ENCODE measurements at places on chromosomes 7 and 10.

- DNase-seq, result no peak
These were observed 5.8 kb upstream of the SCD start for GRCh38 chr10:100340948-100341847.

GRCh38 chr7:135773464-135773863 is 24.9 kb upstream of the FAM180A start:
- no peak for DNase-seq

- DNase-seq, result no peak
These were observed 9.7 kb upstream of the GARS1 start for GRCh38 chr7:30584965-30585364.

DNA sequence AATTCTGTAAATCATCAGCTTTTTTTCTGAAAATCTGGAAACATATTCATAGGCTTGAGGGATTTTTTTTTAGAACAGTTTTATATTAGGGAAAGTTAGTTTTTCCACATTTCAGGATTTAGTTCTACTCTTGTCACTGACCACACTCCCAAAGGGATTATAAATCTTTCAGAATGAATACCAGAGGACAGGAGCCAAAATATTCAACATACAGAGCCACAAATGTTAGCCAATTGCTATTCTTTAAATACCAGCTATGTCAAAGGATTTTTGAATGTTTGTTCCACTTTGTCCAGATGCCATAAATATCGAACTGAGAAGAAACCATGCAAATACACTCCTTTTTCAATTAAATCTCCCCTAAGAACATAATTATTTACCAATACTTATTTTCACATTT is 50.7 kb downstream of the ODAD2 start:
- DNase-seq, result no peak

DNA sequence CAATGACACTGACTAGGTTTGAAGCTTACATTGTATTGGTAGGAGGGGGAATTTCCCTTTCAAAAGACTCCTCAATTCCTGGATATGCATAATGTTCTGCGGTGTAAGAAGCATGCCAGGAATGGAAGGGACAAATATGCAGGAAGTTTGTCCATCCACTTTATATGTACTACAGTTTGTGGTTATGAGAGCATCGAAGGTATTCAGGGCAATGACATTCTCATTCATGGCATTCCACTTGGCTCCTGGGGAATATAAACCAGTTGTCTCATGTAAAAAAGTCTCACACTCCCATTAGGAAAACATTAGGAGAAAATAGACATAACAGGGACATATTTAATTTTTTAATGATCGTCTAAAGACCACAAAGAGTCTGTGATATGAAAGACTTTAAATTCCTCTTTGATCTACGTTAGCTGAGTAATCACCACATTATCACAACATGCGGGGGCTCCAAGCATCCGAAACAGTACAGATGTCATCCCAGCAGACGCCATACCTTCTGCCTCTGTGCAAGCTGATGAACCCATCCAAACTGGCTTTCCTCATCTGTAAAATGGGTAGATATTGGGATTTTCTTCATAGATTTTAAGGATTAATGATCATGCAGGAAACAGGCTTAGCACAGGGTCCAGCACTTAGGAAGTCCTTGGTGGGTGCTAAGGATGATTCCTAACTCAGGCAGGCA is 675.3 kb downstream of the INHBA start:
- no peak for DNase-seq

DNA sequence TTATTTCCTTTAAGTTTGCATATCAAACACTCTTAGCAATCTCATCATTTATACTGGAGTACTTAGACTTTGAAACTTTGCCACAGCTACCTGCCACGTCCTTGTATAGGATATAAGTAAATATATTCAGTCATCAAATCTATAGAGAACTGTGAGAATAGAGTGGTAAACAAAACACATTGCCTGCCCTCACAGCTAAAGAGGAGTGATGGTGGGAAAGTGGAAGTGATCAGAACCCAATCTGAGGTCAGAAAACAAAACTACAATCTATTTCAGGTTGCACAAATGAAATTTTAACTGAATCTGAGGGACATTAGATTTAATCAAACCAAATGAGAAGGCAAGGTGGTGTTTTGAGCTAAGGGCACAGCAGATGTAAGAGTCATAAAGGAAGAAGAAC is 74.8 kb downstream of the ZEB1 start:
- no peak for DNase-seq

GRCh38 chr7:7157887-7158271 is 24.5 kb upstream of the C1GALT1 start:
- DNase-seq, result no peak

DNA sequence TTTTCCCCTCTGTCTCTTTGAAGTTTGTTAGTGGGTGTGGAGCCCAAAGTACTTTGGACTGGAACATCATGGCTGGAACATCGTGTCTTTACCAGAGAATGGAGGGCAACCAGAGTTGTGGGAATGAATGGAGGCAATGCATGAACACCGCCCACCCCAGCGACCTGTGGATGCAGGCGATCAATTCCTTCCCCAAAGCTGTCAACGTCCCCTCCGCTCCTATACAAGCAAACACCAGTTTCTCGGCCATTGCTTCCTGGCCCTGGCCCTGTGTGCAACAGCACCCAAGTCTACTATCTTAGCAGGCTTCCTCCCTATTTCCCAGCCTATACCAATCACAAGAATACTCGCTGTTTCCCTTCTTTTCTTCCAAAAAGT is 62.6 kb downstream of the CARD11 start:
- DNase-seq, result no peak

DNA sequence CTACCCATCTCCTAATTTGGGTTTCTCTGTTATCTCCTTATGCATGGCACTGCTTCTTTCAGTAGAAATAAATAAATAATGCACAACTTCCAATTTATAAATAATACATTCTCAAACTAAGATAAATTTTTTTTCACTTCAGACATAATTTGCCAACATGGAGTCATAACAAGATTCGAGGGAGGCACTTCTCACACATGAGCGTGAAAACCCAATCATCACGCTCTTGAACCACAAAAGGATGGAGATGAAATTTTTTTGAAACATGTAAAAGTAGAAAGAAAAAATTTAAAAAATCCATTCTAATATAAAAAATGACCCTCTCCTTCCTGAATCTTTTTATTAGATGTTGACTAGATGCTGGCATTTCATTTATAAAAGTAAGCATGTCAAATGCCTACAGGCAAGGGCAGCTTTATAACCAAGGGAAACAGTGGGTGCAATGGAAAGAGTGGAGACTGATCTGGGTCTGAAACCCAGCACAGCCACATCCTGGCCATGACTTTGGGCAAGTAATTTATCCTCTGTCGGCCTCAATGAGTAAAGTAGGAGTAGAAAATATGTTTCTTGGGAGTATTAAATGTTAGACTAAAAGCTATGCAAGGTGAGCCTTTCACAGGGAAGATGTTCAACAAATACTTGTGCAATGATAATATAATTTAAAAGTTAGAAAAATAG is 185.0 kb downstream of the STK31 start:
- DNase-seq, result no peak

GRCh38 chr7:88396948-88397322 is 90.2 kb upstream of the STEAP4 start:
- DNase-seq, result no peak

- DNase-seq, result no peak
These were observed 319.3 kb upstream of the GHITM start for GRCh38 chr10:83820033-83820432.

DNA sequence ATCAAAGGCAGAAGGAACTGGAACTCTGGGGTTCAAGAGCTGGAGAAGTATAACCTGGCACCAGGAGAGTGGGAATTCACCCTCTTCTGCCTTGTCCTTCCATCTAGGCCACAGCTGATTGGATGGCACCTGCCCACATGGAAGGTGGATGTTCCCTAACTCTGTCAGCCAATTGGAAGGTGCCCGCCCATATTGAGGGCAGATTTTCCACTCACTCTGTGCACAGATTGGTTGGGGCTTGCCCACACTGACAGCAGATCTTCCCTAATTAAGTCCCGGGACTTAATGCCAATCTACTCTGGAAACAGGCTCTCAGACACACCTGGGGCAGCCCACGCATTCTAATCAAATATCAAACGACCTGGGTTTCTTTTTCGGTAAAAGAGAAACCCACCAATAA is 1142.3 kb upstream of the CELF2 start:
- DNase-seq, result no peak

DNA sequence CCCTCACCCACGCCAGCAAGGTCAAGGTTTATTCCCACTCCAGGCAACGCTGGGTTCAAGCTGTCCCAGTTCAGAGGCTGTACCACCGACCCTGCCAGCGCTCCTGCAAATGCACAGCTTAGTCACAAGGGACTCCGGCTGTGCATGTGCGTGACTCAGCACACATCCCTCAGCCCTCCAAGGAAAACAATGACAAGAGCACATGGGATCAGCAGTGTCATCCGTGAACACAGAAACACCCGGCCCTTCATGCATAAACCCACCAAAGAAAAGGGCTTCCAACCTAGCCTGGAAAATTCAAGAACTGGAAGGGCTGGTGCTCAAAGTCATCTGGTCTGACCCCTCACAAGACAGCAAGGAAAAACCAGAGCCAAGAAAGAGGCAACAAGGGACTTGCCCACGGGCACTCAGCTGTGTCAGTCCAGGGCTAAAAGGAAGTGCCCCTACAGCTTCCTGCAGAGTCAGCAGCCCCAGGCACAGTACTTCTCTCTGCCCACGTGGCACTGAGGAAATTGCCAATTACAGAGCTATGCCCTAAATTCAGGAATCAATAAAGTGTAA is 106.1 kb downstream of the KCNMA1 start:
- no peak for DNase-seq

DNA sequence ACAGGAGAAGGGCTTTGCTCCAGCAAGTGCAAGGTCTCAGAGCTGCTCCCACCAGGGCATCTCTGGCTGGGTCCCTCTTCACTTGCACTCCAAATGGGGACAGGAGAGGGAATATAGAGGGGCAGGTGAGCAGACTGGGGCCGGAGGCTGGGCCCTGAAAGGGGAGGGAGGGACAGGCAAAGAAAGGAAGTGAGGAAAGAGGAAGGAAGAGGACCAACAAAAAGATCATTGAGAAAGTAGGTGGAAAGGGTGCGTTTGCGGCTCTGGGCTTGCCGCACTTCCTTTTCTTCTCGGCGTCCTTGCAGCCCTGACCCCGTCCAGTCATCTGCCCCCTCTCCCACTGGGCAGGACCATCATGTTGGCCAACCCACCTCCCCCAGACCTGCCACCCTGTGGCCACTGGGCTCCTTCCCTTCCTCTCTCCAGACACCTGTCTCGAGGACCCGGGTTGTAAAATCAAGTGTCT is 14.0 kb downstream of the ITPRIP start:
- peak; percentile 62 for DNase-seq

DNA sequence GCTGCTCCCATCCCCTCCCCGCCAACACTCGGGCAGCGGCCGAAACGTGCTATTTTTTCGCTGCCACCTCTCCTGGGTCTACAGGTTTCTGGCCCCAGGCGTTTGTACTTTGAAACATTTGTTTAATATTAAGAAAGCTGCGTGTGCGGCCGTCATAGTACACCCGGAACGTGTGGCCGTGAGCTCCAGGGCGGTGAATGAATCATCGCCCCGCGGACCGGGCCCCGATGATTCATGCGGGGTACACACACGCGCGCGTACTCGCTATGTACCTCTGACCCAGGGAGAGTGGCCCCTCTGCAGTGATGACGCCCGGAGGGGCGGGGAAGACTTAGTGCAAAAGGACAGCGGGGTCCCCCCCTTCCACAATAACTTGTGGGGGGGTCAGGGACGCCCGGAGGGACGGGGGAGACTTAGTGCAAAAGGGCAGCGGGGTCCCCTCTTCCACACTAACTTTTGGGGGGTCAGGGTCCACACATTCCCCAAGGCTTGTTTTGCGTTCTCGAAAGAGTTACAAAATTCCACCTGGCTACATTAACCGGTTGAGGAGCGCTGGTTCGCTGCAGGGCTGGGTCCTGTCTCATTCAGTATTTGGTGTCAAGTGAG is 56.5 kb upstream of the PCGF5 start:
- DNase-seq, result no peak

DNA sequence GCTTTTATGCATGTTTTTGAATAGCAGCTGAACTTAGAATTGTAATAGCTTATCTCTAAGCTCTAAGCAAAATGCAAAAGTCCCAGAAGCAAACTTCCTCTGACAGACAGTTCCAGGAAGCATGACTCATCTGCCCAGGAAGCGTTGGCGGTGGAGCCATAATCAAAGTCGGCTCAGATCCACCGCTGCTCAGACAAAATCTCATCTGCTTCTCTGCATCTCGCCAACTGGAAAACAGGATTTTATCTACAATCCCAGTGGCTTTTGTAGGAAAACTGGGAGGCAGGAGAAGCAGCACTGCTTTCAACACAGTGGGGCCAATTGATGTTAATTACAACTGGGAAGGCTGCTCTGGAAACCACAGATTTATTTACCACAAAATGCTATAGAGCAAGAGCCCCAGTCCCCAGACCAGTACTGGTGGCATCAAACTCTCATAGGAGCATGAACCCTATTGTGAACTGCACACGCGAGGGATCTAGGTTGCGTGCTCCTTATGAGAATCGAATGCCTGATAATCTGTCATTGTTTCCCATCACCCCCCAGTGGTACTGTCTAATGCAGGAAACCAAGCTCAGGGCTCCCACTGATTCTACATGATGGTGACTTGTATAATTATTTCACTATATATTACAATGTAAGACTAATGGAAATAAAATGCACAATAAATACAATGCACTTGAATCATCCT is 99.9 kb downstream of the CUBN start:
- DNase-seq, result peak; percentile 29

GRCh38 chr10:49741108-49741995 is 20.8 kb downstream of the OGDHL start:
- DNase-seq, result no peak

- no peak for DNase-seq
These were observed 5.4 kb upstream of the PPP1R9A start for GRCh38 chr7:94901981-94902380.

- DNase-seq, result no peak
These were observed 39.4 kb upstream of the RET start for GRCh38 chr10:43037440-43037839.

GRCh38 chr7:106613848-106614560 is 47.0 kb downstream of the CCDC71L start:
- DNase-seq, result no peak

DNA sequence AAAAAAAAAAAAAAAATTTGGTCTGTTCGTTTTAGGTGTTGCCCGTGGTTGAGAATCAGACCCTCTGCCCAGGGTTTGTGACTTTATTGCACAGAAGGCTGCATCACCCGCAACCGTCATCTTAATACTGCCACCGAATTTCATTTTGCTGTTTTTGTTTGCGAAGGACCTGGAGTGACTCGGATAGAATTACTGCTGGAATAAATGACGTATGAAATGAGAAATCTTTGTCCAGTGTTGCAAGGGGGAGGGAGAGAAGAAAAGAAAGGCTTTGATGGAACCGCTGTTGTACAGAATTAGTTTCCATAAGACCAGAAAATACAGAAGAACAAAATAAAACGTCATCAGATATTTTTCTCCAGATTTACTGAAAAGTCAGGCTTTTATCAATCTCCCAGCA is 103.3 kb downstream of the GALNT17 start:
- no peak for DNase-seq

DNA sequence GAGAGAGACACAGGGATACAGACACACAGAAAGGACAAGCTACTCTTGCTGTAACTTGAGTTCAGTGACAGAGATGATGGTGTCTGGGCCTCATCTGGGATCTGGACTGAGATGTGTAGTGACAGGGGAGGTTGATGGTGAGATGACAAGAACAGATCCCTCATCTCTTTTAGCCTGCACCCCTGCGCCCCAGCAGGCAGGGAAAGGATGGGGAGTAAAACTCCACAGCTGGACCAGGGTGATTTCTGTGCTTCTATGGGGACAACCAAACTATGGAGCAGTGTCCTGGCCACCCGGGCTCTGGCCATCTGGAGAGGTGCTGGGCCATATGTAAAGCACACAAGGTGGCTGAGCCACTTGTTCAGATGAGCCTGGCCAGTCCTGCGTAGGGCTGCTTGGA is 4.5 kb upstream of the LRRC18 start:
- DNase-seq, result no peak

GRCh38 chr7:116553168-116553964 is 28.5 kb downstream of the CAV1 start:
- no peak for DNase-seq

Measured in bone marrow (tissue), 2 donors.